ENCODE measurements at places on chromosomes 7 and 10.

DNA sequence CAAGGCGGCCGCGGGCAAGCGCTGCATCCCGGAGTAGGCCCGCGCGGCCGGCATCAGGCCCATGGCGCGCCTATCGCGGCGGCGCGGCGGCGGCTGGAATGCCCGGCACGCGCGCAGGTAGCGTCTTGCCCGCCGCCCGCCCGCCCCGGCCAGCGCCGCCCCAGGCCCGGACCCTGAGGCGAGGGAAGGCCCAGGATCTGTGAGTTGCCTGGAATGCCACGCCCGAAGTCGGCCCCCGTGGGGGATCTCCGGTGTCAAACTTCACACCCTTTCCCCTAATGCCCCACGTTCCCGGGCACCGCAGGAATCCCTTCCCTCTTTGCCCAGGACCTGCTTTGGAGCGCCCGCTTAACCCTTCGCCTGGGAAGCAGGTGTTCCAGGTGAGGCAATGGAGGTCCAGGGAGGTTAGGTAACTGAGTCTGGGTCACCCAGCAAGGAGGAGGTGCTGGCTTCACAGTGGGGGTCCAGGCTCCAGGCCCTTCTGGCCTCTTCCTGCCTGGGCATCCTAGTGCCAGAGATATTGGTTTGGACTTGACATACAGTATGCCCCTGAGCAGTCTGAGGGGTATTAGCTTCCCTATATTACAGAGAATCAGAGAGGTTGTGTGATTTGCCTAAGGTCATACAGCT is 138.1 kb downstream of the ARHGAP22 start:
- no peak for DNase-seq

DNA sequence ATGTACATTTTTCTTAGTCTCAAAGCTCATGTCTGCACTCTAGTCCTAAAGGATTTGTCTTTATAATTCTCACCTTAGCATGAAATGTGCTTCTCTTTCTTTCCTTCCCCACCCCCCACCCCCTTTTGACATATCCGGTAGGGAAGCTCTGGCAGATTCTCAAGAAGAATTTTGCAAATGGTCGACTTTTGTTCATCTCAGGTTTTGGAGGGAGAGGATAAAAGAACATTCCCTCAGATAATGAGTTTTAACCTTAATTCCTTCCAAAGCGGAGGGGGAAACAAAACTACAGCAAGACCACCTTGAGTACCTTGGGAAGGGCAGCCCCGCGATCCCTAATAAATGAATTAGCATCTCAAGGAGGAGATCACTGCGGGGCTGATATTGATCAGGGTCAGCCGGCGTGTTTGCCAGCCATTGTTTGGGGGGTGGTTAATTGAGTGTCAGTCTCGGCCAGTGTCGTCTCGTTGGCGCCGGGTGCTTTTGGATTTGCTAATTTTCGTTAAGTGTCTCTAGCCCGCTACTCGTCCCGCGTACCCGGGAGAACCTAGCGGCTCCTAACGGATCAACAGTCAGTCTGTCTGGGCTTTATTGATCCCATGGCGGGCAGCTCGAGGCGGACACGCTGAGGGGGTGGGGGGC is 874 bp upstream of the BAMBI start:
- DNase-seq = no peak

DNA sequence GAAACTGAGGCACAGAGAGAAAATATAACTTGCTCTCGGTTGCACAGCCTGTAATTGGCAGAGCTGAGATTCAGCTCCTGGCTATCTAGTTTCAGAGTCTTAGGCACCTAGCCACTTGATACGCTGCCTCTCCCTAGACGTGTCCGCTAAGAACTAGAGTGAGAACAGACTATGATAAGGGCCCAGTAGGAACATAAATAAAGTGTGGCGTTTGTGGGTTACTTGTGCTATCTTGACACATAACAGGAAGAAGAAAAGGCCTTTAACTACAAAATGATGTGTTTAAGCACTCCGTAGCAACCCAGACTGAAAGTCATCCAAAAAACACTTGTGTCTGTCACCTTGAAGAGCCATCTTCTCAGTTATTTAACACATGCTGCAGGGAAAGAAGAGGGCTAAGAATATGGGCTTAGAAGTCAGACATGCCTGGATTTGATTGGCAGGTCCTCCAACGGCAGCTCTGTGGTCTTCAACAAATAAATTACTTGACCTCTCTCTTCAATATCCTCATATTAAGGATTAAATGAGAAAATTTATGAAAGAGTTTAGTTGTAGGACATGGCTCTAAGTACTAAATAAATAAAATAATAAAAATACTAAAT is 96.2 kb downstream of the SGMS1 start:
- DNase-seq = no peak

- DNase-seq = no peak
Observed at GRCh38 chr7:64874562-64875250, 28.4 kb upstream of the ZNF273 start.

GRCh38 chr10:9811601-9812000 is 1206.1 kb upstream of the CELF2 start:
- no peak for DNase-seq

- DNase-seq = no peak
Observed at GRCh38 chr10:71033396-71033980, 145.1 kb upstream of the PCBD1 start.

DNA sequence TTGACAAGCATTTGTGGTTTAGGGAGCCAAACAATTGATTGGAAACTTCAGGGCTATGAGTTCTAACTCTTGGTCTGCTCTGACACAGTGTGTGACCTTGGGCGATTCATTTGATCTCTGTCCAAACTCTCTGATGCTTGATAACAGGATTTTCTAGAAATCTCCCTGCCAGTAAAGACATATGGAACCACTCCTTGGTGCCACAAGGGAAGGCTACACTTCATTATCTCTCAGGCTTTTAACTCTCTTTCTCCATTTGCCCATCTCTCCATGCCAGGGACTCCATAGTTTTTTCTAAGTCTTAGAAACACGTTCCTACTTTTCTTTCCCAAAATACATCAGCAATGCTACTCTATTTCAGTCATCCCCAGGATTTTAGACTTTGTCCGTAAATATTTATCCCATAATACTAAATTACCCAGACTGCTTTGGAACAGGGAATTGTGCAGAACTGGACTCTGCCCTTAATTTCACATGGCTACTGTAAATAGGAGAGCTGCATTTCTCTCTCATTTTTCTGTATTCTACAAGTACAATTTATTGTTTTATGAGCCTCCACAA is 488.2 kb downstream of the SUGCT start:
- DNase-seq = no peak

DNA sequence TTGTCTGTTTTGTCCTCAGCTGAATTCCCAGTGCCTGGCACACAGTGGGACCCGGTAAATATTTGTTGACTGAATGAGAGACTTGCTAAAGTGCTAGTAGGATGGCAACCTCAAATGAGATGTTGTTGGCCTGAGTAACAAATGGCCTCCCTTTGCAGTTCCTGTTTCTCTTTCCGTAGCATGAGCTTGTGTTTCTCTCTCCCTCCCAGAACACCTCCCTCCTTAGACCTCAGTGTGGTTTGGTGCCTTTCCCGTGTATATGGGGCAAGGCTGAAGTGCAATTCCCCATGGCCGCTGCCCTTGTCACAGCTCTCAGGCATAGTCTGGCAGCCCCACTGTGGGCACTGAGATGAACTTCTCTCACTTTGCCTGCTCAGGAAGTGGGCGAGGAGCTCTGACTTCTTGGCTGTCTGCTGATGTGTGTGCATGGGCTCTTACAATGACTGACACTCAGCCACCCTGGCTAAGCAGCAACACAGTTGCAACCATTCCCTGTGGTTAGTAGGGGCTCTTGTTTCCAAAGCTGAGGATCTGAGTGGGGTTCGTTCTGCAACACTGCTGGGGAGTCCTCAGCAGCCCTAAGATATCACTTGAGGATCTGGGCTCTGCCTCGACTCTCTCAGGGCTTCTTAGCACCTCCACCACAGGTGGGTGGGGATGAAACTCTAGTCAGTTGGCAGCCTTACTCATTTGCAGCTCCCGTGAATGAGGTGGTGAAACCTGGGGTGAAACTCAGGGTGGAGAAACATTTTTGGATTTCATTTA is 136.1 kb downstream of the ICA1 start:
- DNase-seq = no peak

- DNase-seq = no peak
Observed at GRCh38 chr7:108248821-108249220, 118.7 kb upstream of the LAMB4 start.

- no peak for DNase-seq
Observed at GRCh38 chr7:158588878-158589442, 1.3 kb upstream of the PTPRN2 start.

GRCh38 chr10:87837445-87837844 is 19.4 kb upstream of the ATAD1 start:
- DNase-seq = no peak

DNA sequence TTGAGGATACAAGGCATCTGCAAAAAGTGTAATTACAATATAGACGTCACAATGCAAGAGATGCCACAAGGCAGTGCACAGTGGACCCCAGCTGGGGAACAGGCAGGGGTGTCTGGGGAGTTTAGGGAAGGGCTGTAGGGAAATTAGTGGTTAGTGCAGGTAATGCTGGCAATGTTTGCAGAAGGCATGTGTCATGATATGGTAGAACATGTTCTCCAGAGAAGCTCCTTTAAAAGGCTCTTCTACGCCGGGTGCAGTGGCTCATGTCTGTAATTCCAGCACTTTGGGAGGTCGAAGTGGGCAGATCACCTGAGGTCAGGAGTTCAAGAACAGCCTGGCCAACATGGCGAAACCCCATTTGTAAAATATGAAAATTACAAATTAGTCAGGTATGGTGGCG is 98.0 kb downstream of the JCAD start:
- no peak for DNase-seq

- no peak for DNase-seq
Observed at GRCh38 chr7:77460057-77460486, 43.9 kb upstream of the GSAP start.

DNA sequence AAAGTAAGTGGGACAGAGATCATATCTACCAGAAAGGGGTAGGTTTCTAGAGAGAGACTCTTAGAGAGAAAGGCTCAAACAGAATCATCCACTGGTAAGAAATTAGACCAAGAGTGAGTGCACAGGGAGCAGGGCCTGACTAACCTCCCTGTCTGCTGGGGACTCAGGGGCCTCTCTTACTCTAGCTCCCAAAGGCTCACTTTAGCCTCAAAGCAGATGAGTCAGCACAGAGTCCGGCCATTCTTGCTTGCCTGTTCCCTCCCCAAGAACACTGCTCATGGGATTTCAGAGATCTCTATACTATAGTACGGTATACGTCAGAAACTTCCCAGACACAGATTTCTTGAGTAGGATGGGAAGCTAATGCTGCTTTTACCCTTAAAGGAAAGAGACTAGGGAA is 32.7 kb downstream of the RBM28 start:
- no peak for DNase-seq

DNA sequence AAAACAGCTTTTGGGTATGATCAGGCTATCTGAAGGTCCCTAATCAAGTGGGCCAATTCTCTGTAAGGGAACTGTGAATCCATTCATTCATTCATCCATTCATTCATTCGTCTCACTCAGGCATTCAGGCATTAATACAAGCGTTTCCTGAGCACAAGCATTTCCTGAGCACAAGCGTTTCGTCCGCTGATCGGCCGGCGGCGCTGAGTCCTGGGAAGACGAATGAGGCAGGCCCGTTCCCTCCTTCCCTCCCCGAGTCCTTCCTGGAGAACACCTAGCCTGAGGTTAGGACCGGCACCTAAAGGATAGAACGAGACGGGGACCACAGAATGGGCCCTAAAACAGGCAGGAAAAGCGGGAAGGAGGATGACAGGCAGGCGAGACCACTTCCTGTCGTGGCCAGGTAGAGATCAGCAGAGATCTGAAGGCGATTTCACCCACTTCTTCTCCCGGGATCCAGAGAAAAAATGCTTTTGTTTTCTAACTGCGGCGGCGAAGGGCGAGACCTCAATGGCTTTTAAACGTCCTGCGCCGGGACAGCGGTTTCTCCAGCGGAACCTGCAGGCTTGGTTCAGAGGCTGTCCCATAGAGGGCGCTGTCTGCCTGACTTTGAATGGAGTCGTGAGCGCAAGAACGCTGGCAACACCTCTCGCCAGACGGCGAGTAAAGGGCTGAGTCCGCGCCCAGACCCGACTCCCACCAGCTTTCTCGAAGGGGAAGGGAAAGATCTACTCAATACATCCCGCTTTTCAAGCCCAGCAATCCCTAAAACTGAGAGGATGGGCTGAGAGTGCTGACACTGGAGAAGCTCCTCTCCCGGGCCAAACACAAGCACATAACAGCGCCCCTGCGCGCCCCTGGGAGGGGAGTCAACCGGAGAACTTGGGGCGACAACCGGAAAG is 2.9 kb upstream of the HMX3 start:
- DNase-seq = peak; percentile 87

DNA sequence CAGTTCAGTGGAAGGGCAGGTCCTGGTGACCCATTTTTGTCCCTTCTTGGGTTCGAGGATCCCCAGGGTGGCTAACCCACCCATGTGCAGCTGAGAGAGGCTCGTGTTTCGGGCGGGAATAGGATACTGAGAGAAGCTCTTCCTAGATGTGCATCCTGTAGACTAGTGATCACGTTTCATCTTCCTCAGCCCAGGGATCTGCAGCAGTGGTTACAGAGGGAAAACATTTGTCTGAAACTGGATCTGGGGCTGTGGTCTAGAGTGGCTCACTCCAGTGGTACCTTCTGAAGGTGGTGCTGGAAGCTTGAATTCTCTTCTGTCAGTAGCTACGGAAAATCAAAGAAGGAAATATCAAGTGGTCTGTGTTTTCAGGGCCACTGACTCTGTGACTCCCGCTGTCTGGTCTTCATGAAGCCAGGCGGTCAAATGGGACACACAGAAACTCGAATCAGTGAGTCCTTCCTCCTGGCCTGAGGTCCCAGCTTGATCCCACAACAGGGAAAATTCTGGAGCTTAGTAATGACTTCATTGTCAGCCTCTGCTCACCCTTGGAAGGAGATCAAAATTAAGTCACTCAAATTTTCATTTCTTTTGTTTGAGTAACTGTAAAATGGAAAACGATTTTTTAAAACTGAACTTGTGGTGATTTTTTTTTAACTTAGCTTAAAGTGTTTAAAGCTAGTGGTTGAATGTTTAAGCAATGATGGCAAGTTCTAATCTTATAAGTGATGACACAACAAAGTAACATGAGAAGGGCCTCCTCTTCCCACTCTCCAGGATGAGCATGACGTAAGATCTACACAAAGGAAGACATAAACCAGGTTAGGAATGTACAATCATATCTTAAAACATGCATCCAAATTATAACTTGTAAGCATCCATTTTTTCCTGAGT is 469.3 kb upstream of the KLF6 start:
- no peak for DNase-seq

DNA sequence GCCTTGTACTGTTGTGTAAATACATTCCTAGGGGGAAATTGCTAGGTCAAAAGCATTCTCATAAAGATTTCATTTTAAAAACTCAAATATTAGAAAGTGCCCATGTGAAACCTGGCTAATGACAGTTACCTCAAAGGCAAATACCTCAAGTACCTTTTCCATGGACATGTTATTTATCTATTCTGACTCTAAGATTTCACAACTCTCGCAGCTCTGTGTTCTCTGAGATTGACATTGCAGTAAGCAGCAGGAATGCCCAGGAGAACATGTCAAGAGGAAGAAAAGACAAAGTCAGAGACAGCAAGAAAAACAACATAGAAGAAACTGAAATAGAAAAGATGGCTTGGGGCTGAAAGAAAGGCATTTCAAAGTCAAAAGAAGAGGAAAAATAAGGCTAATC is 187.4 kb downstream of the CYP26A1 start:
- no peak for DNase-seq

Data from H54 (cell line).